ENCODE measurements at places on chromosomes 6 and 20. TPM values are rescaled to one million over a fixed set of nuclear protein-coding genes. Genes with fewer than 3 reads are reported as not detected.

The BTNL2 gene
- total RNA-seq: not detected

The SLC22A2 gene
- total RNA-seq: not detected

DNA sequence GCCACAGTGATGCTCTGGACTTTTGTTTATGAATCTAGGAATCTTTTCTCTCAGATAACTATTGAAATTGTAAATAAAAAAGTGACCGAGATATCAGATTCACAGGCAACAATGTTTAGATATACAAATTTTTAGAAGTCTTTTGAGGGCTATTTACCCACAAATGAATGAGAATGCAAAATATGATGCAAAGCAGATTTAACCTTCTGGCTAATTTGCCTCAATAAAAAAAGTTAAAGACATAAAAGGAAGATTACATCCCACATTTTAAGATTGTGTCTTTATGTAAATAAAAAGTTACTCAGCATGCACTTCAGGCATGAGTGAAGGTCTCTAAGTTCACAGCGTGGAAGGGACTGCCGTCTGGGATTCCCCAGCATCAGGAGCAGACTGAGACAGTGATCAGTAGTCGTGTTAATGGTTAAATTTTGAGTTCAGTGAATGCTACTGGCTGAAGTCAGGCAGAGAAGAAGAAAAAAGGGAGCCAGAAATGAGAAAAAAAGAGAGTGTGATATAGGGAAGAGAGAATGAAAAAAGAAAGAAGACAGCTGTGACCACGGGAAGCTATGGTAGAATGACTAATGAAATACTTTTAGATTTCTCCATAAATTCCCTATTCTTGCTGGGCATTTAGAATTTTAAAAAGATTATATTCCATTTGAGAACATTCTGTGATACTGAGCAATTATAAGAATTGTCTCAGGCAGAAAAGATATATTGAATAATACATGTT lies 93.6 kb downstream of the MYB start:
- peaks cover 7% of the 10 kb centered on the region for H3K27me3 ChIP-seq
- H3K4me3 ChIP-seq: no peak overlapping the region
- H3K4me1 ChIP-seq: no peaks in the 10 kb centered on the region
- no peak overlapping the region for H3K27ac ChIP-seq
- peaks cover 2% of the 10 kb centered on the region for H3K36me3 ChIP-seq

The AVP gene
- total RNA-seq: not detected

- peak; percentile 64 for DNase-seq
- H3K36me3 ChIP-seq: peaks cover 34% of the 10 kb centered on the region
- H3K27ac ChIP-seq: peak overlapping the region; percentile 95
- H3K4me3 ChIP-seq: peak overlapping the region; percentile 89
These were observed 71.5 kb downstream of the HFE start for GRCh38 chr6:26158581-26159356.

DNA sequence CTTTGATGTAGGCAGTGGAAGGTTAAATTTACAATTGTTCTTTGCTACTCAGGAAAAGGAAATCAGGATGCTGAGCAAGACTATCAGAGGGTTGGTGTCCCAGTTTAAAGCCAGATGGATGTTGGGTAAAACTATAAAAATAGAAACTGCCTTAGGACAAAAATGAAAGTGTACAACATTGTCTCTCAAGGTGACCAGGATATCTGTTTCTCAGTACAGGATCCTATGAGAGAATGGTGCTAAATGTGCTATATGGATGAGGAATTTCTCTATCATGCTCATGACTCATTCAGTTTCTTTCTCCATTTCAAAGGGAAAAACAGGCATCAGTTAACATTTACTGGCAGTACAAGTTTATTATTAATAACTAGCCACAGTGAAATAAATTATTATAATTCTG lies 534.2 kb upstream of the GJE1 start:
- no peaks in the 10 kb centered on the region for H3K36me3 ChIP-seq
- H3K4me3 ChIP-seq: no peak overlapping the region
- no peak overlapping the region for H3K27ac ChIP-seq
